ENCODE measurements at places on chromosomes 7 and 10.

- DNase-seq = no peak
Observed at GRCh38 chr7:561631-562373, 42.2 kb upstream of the PDGFA start.

DNA sequence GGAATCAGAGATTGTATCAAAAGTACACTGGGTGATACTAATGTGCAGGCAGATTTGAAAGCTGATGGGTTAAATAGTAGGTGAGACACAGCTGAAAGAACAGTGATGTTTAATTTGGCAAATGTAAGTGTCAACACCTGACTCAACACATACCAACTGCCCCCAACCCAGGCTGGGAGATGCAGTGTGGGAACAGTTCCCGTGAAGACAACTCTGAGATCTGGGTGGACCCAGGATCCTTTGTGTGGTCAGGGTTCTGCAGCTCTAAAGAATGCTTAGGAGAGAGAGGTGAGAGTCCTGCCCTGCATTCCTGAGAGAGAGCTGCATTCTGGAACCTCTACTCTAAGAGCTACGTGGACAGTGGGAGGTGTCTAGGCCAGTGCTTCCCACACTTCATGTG lies 479.7 kb downstream of the RPS24 start:
- no peak for DNase-seq

GRCh38 chr10:114593240-114593792 lies 64.8 kb downstream of the ABLIM1 start:
- DNase-seq = no peak

DNA sequence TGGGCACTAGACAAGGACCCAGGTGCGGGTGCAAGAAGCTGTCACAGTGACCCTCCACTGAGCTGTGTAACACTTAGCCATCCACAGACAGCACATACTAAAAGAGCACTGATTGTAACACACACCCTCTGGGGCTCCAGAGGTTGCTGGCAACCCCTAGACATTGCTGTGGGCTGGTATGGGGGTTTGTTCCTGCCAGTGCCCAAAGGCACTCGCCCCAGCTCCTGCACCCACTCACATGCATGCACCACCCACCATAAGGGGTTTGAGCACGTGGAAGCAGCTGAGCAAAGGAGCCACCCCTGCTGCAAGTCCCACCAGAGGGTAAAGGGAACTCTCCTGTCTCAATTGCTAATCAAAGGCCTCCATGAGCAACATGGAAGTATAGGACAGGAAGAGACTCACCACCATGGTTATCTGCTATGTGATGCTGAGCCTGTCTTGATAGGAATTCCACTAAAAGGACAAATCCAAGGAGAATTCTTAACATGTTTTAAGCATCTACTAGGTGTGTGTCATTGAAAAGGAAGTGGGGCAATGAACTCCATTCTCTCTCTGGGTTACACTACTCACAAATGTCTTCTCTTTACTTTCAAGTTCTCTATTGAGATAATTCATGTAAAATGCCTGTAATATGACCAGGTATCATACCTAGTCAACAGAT lies 103.1 kb downstream of the GFRA1 start:
- DNase-seq = no peak

DNA sequence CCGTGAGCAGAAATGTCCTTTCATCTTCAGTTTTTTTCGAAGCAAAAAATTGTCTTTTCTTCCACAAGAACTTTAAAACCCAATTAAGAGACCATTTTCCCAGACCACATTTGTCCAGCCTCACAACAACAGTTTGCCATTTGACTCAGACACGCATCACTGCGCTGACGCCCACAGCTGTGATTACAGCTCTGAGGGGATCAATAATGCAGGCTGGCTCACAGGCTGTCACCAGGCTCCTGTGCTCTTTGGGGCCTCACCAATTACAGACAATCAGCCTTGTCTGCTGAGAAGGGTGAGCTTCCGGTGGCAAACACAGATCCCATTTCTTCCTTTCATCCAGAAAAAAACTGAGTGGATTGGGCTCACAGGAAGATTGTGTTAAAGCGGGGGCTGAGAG lies 33.3 kb downstream of the DDC start:
- peak; percentile 54 for DNase-seq

DNA sequence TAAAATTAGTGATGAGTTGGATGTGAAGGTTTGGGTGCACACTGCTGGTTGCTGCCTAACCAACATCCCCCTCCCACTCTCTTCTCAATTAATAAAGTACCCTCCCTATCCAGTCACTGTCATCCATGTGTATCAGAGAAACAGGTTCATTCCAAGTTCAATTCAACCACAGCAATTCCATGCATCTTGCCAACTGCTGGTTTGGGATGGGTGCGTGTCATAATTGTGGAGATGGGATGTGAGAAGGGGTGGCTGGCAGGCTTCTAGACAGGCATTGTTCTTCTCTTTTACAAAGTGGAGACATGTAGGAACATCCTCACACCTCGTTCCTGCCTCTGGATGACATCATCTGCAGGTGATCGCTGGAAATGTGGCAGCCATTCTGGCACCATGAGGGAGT lies 7.5 kb upstream of the CNPY1 start:
- DNase-seq = no peak

GRCh38 chr10:45308707-45309106 lies 6.7 kb downstream of the OR13A1 start:
- DNase-seq = no peak

DNA sequence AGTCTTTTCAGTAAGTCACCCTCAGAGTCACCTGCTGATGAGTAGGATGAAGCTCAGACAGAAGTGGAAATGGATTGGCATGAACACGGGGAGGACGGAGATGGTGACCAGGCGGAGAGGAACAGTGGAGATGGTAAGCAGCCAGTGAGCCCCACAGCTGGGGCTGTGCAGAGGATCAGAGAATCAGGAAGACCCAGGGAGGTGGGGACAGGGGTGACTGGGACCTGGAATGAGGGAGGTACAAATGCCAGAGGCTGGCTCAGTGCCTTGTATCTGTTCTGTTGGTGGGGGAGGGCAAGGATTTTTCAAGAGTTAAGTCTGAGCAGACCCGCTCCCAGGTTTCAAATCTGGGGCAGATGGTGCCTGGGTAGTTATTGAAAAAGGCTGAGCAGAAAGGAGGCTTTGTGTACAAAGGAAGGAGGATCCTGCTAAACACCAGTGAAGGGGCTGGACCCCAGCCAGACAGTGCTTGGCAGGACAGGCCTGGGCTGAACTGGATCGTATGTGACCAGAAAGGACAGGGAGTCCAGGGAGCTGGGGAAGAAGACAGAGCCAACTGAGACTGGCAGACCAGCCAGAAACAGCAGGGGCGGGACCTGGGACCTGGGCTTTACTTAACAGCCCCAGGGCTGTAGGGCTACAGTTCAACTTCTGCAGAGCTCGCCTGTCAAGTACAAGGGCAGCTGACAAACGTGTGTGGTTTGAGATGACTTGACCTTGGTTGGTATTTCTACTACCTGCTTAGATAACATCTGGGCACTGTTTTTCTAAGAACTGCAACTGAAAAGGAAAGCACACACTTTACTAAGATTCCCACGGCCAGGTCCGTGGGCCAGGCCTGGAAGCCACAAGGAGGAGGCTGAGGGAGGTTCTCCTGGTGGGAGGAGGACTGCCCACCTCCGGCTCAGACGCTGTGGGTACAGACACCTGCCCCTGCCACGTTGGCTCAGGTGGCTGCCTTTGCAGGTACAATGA lies 13.2 kb upstream of the FRMPD2 start:
- peak; percentile 89 for DNase-seq

- no peak for DNase-seq
Observed at GRCh38 chr7:2719007-2719406, 31.0 kb downstream of the AMZ1 start.

DNA sequence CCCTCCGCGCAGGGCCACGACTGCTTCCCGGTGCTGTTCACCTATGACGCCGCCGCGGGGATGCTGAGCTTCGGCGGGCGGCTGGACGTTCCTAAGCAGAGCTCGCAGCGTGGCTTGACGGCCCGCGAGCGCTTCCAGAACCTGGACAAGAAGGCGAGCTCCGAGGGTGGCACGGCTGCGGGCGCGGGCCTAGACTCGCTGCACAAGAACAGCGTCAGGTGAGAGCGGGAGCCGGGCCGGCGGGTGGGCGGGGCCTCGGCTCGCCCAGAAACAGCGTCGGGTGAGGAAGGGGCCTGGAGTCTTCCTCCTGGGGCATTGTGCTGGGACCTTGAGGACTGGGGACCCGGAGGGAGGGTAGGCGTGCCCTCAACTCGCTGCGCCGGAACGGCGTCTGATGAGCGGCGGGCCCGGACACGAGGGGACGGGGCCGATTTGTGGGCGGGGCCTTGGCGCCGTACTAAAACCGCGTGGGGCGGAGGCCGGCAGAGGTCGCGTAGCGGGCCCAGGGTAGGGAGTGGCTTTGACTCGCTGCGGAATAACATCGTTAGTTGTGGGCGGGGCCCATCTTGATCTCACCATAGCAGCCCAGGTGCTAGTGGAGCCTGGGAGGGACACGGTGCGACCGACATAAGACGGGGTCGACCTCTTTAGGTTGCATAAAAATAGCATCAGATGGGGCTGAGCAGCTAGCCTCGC lies 15.6 kb downstream of the PDAP1 start:
- no peak for DNase-seq

GRCh38 chr10:64619102-64619501 lies 1097.9 kb downstream of the REEP3 start:
- no peak for DNase-seq

DNA sequence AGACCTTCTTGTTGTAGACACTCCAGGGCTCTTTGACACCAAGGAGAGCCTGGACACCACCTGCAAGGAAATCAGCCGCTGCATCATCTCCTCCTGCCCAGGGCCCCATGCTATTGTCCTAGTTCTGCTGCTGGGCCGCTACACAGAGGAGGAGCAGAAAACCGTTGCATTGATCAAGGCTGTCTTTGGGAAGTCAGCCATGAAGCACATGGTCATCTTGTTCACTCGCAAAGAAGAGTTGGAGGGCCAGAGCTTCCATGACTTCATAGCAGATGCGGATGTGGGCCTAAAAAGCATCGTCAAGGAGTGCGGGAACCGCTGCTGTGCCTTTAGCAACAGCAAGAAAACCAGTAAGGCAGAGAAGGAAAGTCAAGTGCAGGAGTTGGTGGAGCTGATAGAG lies 5.5 kb downstream of the GIMAP7 start:
- no peak for DNase-seq

- peak; percentile 91 for DNase-seq
Observed at GRCh38 chr7:143882020-143882603, 19.9 kb downstream of the TCAF1 start.

DNA sequence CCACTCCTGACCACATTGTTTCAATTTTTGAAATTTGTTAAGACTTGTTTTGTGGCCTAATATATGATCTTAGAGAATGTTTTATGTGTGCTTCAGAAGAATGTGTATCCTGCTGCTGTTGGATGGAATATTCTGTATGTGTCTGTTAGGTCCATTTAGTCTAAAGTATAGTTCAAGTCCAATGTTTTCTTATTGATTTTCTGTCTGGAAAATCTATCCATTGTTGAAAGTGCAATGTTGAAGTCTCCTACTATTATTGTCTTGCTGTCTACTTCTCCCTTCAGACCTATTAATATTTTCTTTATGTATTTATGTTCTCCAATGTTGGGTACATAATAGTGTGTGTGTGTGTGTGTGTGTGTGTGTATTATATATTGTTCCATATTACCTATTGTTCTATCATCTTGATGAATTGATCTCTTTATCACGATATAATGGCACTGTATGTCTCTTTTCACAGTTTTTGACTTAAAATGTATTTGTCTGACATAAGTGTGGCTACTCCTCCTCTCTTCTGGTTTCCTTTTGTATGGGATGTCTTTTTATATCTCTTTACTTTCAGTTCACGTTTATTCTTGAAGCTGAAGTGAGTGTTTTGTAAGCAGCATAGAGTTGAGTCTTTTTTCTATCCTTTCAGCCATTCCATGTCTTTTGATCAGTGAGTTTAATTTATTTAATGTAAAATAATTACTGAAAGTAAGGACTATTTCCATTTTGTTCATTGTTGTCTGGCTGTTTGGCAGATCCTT lies 61.3 kb downstream of the AKR1D1 start:
- no peak for DNase-seq

DNA sequence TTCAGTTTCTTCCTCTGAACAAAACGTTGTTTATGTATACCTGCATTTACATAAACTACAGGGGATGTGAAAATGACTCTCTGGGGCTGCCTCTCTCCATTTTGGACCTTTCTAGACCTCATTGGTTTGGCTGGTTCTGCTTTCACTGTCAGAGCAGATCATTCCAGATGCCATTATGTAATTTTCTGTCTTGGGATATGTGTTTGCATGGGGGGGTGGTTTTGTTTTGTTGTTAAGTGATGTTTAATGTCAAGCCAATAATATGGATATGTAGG lies 172.4 kb downstream of the LRRC4 start:
- no peak for DNase-seq

DNA sequence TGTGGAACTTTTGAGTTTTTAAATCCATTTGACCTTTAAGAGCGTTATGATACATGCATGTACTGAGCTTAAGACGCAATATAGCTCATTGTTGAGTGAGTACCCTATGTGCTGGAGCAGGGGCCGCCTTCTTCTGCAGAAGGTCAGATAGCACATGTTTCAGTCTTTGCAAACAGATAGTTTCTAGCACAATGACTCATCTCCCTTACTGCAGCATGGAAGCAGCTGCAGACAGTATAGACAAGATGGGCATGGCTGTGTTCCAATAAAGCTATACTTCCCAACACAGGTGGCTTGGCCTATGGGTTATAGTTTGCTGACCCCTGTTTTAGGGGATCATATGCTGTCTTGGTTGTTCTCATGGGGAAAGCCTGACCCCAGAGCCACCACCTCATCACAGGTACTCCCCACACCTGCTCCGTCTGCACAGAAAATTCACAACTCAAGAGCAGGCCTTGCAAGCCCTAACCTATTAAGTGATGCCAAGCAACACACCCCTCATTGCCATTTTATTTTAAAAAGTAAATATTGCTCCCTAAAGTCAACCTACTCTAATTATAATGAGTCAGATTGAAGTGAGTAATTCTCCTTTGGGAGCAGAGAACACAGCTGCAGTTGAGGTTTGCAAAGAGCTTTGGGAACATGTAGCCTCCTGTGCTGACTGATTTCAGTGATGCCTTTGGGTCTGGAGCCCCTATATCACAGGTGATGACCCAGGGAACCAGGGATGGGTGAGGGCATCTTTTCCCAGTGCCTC lies 330.1 kb downstream of the PAXIP1 start:
- DNase-seq = peak; percentile 32

GRCh38 chr10:94277450-94277849 lies 85.3 kb downstream of the NOC3L start:
- no peak for DNase-seq

- no peak for DNase-seq
Observed at GRCh38 chr7:84837405-84837804, 349.5 kb downstream of the SEMA3D start.

- no peak for DNase-seq
Observed at GRCh38 chr7:67950321-67951083, 953.9 kb downstream of the TYW1 start.

GRCh38 chr7:84091318-84091717 lies 103.3 kb downstream of the SEMA3A start:
- no peak for DNase-seq

DNA sequence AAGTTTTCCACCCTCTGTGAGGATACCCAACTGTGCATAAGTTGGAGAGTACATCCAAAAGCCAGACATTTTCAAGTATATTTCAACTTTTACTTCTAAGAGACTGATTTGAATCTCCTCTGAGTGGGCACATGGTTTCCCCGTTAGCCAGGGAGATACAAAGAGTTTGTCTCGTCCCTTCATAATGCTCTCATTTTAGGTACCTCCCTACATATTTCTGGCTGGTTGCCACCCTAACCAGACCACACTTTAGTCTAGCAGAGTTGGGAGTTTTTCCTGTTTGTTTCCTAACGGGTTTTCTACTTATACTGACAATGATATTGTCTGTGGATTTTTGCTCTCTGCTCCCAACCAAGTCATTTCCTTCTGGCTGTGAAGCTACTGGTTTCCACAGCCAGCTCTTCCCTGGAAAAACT lies 180.3 kb downstream of the CCDC71L start:
- no peak for DNase-seq

- no peak for DNase-seq
Observed at GRCh38 chr7:157719705-157720655, 383.2 kb downstream of the DNAJB6 start.

Measured in Ammon's horn (tissue), 1 donor.